ENCODE measurements at places on chromosomes 1 and 21. TPM values are rescaled to one million over a fixed set of nuclear protein-coding genes. Genes with fewer than 3 reads are reported as not detected.

The AMY1B gene
- not detected for polyA plus RNA-seq

DNA sequence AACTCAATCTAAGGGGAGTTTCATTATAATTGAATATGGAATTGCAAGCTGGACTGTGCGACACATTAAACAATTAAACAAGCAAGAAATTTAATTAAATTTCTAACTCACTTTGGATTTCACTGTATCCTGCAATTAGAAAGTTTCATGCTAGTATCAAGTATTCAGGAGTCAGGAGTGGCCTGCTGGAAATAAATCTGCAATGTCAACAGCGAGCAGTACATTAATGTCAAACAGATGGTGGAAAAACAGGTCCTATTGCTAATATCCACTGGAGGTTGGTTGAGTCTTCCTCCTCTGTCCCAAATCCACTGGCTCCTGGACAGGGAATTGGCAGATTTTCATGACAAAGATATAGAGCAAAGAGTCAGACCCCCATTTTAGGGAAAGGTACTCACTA is 237.1 kb downstream of the VAV3 start:
- no peak for DNase-seq

DNA sequence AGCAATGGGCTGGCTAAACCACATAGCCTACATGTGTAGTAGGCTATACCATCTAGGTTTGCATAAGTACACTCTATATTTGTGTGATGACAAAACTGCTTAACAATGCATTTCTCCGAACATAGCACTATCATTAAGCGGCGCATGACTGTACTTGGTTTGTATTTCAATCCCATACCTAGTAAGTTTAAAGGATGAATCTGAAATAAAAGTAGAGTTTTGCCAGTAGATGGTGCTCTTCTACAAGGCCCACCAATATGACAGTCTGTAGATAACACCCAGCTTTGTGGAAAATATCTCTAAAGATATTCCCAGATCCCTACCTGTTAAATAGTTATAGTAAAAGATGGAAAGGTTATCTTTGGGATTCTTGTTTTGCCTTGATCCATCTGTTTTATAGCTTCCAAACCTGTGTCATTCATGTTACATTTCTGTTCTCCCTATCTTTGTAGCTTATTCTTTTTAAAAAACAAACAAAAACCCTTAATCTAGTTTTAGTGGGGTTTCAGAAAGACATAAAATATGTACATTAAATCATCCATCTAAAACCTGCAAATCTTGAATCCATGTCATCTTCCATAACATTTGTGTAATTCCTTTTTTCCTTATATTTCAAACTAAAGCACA is 33.9 kb upstream of the ASPM start:
- DNase-seq, result peak; percentile 74

DNA sequence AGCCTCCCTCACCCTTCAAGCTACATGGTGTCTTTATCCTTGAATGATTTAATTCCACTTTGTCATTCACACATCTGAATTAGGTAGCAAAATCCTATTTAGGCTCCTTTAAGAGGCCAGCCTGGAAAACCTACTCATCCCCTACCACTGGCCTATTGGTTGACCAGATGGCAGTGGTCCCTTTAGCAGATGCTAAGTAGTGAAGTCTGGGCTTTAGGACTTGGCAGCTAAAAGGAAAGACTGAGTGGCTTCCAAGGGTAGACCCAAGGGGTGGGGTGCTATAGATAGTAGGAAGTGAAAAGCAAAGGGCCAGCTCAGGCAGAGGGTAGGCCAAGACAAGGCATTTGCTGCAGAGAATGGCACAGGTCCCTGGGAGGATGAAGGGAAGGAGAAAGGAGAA is 46.6 kb downstream of the KCNJ6 start:
- DNase-seq, result no peak

GRCh38 chr1:87450615-87451209 is 122.0 kb downstream of the LMO4 start:
- DNase-seq, result no peak

The NLRP3 gene
- 0.07 TPM for polyA plus RNA-seq

The LY9 gene
- polyA plus RNA-seq, result not detected

DNA sequence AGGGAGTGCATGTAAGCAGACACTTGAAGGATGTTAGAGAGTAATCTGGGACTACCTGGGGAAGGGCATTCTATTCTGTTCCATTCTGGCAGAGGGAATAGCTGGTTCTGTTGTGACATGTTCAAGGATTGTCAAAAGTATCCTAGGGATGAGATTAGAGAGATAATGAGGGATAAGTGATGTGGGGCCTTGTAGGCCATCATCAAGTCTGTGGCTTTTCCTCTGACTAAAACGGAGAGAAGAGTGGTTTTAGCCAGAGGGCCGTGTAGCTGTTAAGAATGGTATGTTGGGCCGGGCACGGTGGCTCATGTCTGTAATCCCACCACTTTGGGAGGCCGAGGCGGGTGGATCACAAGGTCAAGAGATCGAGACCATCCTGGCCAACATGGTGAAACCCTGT is 23.6 kb downstream of the TGFB2 start:
- no peak for DNase-seq

DNA sequence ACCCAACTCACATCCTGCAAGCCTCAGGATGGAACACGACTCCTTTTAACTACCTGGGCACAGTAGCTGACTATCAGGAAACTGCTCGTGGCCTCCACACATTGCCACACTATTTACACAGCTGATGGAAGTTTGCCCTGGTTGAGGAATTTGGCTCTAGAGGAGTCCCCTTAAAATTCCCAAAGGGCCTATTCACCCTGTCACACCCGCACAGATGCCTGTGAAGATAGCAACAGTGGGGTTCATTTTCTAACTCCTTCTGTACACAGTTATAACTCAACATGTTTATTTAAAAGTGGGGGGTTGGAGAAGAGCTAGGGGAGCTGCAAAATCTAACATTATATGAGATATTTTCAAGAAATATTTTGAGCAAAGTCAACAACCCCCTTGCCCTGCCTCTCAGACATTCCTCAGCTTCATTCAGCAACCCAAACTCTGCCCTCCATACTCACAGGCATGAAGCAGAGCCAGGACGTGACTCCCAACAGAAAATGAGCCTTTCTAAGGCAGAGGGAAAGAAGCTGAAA is 35.8 kb upstream of the CCN1 start:
- DNase-seq, result peak; percentile 89

The MATN1 gene
- polyA plus RNA-seq, result not detected

The TMEM269 gene
- 0.06 TPM for polyA plus RNA-seq

DNA sequence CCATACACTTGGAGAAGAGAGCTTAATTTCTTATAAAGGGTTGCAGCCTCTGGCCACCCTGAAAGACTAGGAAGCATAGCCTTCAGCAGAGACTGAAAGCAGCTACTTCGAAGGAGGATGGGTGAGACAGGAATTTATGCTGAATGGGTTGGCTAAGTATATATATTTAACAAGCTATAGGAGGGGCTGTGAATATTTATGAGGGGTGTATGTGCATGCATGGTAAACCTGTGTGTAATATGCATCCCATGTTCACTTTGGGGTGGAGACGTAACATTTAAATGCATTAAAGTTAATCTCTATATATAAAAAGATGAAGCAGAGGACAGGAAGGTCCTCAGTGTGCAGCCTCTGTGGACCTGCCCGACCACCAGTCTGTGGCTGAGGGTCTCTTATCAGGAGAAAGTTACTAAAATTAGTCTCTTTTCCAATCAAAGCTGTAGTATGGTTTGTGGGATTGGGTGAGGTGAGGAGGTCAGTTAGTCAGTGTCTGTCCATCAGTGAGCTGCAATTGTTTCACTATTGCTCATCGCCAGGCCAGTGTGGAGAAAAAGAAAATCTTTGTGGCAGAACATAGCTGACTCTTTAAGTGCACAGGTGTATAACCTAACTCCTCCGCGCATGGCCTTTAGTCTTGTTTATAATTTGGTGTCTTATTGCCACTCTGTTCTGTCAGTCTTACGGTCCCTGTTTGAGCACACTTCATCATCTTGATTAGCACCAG is 35.4 kb upstream of the DSCAM start:
- DNase-seq, result peak; percentile 9

The MEX3A gene
- polyA plus RNA-seq, result 0.96 TPM

The FDPS gene
- 399 TPM for polyA plus RNA-seq

DNA sequence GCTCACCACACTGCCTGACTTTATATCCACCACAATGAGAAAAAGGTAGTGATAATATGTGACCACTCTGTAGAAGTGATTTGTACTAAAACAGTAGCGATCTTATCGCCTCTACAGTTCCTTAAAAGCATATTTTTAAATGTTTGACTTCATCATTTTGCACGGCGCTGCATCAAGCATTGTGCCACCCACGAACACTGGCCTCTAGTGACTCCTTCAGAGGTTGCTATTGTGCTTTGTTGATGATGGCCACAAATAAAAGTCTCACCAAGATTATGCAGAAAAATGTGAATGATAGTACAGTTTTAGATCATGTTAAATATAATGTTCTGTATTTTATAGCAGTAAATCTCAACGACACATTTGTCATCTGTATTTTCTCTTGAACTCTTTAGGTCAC is 186.5 kb upstream of the NCAM2 start:
- no peak for DNase-seq

DNA sequence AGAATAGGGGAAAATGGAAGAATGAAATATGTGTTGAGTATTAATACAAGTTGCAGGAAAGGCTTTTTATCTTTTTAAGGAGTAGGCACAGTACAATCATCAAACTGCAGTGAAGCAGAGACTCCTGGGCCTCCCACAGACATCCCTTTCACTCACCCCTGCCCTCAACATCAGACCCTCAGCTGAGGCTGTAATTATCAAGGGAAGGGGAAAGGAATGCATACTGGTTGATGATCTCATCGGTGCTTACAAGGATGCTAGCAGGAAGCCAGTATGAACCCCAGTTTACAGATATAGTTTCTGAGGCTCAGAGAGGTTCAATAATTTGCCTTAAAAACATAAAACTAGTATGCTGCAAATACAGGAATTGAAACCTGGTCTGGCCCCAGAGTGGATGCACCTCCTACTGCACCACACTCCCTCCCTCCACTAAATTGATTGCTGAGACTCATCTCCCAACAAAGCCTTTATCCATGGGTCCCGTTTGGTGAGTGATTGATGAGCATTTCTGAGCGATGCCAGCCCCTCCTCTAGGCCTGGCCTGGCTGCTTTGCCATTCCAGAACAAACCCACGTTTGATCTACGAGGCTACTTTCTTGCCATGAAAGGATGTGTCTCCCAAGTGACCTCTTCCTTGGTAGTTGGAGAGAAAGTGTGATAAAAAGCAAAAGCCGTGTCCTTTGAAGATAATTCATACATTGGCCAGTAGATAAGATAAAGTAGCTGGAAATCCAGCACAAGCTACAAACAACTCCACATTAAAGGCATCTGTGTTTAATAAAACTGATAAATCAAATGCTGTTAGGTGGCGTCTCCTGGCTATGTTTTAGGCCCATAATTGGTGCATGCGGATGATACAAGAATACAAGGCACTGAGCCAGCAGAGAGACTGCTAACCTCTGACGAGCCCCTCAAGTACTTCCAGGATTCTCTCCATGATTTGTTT is 233.9 kb upstream of the CAMK1G start:
- no peak for DNase-seq

DNA sequence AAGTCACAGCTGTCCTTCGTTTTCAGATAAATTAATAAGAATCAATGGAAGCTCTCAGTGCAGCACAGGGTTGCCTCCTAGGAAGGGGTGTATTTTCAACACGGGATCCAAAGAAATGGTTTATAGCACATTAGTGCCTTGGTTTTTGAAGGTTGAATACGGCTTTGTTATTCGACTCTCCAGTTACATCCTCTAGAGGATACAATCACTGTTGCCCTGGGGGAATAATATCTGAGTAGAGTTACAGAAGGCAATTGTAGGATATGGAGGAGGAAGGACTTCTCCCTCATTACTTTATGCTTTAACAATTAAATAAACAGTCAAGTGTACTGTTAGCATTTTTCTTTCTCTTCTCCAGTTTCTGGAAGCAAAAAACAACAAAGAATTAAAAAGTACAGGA is 14.3 kb upstream of the ZNF326 start:
- no peak for DNase-seq
